ENCODE measurements at places on chromosomes 5 and 9.

DNA sequence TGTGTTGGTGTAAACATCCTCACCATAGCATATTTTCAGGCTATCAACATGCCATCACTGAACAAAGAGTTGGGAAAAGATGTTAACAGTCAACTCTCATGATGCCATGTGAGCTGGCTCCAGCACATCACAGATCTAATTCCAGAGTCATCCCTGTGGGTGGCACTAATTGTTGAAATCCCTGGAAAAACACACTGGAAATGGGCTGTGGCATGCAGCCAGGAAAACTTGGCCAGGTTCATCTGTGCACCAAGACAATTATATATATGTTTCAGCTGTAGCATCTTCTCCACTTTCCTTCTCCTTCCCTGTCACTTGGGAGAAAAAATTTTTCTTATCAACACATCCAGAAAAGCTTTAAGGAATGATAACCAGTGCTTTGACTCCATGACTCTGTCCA lies 313.7 kb downstream of the TRIM32 start:
- no peak for DNase-seq

DNA sequence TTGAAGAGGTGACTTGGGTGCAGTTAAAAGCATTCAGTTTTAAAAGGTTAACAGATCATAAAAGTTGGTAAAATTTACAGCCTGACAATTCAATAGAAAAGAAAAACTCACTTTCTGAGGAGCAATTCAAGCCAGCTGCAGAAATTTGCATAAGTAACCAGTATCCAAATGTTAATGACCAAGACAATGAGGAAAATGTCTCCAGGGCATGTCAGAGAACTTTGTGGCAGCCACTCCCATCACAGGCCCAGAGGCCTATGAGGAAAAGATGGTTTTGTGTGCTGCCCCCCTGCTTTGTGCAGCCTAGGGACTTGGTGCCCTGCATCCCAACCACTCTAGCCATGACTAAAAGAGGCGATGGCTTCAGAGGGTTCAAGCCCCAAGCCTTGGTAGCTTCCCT lies 1406.5 kb upstream of the ACO1 start:
- DNase-seq, result no peak

GRCh38 chr5:8730194-8730593 lies 815.7 kb downstream of the SEMA5A start:
- no peak for DNase-seq

GRCh38 chr5:175279506-175279905 lies 164.5 kb downstream of the DRD1 start:
- no peak for DNase-seq

GRCh38 chr5:31983851-31984250 lies 190.3 kb downstream of the GOLPH3 start:
- DNase-seq, result no peak

- no peak for DNase-seq
These were observed 365.9 kb downstream of the ZSWIM6 start for GRCh38 chr5:61697809-61698558.

DNA sequence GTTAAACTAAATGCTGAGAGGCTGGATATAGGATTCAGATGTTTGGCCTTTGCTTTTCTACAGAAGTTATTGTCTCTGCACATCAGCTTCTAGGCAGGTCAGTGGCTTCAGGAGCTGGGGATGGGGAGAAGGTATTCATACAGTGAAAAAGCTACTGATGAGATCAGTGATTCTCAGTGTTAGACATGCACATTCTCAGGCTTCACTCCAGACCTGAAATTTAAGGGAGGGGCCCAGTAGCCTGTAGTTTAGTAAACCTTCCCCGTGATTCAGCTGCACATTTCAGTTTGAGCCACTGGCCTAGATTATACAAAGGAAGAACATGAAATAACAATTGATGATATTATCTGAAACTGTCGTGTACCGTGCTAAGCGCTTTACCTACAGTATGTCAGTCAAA lies 127.2 kb downstream of the ARHGAP26 start:
- DNase-seq, result no peak

GRCh38 chr5:17135050-17135449 lies 82.4 kb upstream of the BASP1 start:
- DNase-seq, result no peak

DNA sequence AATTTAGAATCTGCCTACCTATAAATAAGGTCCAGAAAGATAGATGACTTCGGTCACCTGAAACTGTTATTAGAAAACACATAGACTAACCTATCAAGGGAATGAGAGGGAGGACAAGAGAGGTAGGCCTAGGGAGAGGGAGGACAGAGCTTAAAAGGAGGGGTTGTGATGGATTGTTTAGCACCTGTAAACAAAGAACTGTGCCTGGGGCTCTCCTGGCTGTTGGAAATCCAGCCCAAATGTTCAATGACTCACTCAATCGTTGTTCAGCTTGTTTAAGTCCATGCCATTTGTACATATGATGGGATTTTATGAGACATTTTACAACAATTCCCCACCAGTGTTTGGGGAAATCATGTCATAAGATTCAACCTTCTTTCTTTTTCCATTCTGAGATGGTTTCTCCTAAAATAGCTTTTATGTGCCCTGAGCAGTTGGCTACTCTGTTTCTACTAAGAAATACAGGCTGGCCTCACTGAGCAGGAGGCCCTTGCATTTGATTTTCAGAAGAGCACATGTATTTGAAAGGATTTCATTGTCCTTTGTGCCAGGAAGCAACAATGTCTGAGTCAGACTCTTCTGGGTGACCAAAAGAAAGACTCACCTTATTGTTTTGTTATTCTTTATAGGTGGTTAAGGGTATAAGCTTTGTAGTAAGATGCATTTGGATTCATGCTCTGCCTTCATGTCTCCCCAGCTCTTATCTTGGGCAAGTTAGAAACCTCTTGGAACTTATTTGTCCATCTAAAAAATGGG lies 48.2 kb upstream of the GPR151 start:
- DNase-seq, result no peak

DNA sequence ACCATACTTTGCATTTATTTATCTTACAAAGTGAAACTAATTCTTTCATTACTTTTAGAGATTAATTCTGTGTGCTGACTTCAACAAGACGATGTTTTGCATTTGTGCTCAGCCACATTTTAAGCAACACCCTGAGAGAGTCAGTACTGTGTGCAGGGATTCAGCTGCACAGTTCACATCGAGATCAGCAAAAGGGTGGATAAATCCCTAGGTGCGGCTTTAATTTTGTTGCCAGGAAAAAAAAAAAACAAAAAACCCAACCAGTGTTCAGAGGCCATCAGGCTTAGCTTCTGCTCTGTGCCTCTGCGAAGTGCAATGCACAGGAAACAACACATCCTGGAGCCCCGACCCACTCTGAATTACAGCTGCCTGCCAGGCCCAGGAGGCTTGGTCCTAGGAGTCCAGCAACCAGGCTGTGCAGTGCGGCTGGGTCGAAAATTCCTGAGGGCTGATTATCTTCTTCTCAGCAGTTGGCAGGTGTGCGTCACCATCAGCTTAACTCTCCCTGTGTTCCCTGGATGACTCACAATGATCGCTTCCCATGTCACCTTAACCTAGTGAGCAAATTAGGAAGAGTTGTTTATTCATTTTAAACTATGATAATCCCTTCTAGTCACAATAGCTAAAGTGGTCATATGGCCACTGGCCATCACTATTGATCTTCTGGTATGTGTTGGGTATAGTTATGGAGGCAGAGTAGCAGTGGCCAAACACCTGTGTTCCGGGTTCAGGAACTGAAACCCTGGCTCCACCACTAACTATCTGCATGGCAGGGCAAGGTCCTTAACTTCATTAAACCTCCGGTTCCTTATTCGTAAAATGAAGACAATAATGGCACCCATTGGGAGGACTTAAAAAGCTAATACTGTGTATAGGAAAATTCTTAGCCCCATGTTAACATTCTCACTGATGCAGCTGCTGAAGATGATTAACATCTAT lies 31.2 kb upstream of the NDUFB6 start:
- DNase-seq, result peak; percentile 85

DNA sequence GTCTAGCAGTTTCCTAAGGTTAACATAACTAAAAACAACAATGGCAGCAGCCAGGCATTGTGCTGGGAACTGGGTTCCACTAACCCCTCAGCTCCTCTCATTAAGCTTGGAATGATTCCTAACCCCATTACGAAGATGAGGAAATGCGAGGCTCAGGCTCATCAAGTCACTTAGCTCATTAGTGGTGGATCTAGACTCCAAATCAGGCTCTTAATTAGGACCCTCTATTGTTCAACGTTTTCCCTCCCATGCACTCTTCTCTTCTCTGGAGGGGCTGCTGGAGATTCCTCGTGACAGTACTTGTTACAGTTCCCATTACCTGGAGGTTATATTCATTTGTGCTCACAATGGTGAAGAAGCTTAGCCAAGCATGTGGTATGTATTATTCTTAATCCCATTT lies 6.5 kb downstream of the TAS2R1 start:
- DNase-seq, result no peak

DNA sequence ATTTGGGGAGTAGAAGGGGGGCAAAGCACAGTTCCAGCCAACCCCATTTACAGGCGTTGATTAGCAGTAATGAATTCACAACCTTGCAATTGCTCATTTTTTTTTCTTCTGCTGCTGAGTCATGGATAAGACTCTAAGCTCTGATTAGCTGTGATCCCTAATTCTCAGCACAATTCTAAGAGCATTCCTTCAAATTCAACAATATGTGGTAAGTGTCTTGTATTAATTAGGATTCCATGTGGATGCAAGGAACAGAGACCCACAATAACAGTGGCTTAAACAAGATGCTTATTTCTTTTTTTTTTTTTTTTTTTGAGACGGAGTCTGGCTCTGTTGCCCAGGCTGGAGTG lies 133.4 kb downstream of the PALM2AKAP2 start:
- DNase-seq, result no peak

DNA sequence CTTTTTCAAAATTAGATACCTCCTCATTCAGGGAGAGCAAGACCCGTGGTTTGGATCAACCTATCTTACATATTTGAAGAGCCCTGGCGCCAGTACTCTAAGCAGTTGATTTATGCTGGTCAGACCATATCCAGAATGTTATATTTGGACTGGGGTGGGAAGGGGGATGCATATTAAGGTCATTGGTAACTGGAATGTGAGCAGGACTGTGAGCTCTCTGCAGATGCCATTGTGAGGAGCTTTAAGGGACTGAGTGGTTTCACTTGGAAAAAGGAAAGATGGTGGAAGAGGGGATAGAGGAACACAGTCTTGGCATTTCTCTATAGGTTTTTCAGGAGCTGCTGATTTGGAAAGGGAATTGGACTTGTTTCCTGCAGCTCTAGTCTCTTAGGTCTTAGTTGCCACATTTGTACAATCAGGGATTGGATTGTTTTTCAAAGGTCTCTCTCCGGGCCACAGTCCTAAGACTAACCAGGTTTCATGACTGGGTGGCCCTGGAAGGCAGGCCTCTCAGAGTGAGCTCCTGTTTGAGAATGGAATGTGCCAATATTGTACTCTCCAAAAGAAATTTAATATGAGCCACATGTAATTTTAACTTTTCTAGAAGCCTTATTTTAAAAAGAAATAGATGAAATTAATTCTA lies 25.8 kb upstream of the F2R start:
- no peak for DNase-seq

- DNase-seq, result peak; percentile 68
These were observed 1.3 kb downstream of the ERBIN start for GRCh38 chr5:65927503-65928321.

DNA sequence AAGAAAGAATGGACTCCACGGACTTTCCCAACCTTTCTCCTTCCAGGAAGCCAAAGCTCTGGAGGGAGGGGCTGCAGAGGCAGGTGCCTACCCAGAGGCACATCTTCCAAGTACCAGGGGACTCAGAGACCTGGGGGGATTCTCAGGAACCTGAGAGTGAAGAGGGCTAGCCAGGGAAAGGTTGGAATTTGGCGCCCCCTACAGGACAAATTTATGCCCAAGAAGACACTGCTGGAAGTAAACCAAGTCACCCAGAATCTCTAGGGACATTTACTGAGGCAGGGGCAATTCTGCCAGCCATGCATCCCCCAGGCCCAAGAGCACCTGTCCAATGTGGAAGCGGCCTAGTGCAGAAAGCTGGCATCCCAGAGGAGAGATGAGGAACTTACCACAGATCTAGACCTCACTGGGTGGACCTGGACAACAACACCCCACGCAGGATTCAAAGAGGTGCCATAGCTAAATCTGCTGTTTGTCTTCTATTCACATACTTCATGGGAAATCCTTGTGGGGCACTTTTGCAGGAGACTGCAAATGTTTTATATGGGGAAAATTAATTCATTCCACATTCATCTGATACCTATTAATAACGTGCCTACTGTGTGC lies 25.9 kb upstream of the IDNK start:
- peak; percentile 42 for DNase-seq

- no peak for DNase-seq
These were observed 534 bp downstream of the SRFBP1 start for GRCh38 chr5:121962347-121962670.
